CD4-positive, alpha-beta T cell treated with Interleukin-4 for 1 hour (primary cell): ENCODE measurements at places on chromosomes 3 and 15.

DNA sequence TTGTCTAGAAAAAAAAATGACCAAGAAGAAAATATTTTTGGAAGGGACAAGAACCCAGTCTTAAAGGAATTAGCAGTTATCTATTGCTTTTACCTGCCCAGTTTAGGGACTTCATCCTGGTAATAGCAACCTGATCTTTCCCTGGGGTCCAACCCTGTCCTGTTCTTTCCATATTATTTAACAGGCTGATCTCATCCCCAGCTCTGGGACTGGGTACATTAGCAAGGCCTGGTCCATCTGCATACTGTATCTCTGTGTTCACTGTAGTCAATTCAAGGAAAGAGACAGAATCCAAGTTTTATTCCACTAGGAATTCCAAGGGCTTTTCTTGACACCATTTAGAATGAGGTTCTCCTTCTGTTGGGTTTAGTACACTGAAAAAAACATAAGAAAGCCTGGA lies 191.7 kb upstream of the GADL1 start:
- no peak for DNase-seq

GRCh38 chr3:76638006-76638405 lies 401.9 kb upstream of the ROBO2 start:
- DNase-seq = no peak

DNA sequence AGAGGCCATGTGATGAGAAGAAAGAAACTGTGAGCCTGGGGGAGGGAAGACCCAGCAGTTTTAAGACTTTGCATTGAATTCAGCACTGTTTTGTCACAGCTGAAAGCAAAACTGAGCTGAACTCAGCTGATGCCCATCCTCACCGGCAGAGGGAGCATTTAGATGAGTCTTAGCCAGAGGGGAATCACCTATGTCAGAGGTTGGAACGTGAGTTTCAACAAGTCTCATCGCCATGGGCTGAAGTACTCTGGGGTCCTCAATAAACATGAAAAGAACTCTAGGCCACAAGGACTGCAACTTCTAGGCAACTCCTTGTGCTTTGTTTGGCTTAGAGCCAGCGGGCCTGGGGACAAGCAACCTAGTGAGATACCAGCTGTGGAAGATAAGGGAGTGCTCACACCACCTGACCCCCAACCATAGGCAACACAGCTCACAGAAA lies 324.5 kb downstream of the TBL1XR1 start:
- peak; percentile 61 for DNase-seq

GRCh38 chr15:88661041-88661700 lies 22.4 kb downstream of the ISG20 start:
- no peak for DNase-seq

DNA sequence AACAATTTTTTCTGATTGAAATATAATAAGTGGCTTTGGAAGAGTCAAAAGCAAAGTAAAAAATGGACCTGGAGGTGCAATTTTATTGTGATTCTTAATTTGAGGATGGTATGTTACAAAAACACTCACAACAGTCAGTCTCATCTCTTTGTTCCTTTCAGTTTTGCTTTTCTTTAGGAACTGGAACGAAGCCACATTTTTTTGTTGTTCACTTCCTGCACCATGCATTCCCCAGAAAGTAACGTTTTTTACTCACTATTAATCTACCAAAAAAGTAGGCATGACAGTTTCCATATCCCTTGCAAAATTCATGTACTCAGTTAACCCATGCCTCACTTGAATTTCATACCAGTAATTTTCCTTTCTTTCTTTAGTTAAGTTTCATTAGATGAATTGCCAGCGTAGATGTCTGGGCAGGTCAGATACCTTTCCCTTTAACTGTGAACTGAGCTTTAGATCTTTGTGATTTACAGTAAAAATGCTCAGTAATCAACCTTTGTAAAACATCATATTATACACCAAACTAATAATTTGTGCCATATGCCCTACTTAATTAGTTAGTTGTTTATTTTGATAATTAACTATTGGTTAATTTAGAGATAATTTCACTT lies 384.3 kb downstream of the ROBO1 start:
- no peak for DNase-seq

GRCh38 chr3:25344670-25345069 lies 83.4 kb upstream of the RARB start:
- no peak for DNase-seq

DNA sequence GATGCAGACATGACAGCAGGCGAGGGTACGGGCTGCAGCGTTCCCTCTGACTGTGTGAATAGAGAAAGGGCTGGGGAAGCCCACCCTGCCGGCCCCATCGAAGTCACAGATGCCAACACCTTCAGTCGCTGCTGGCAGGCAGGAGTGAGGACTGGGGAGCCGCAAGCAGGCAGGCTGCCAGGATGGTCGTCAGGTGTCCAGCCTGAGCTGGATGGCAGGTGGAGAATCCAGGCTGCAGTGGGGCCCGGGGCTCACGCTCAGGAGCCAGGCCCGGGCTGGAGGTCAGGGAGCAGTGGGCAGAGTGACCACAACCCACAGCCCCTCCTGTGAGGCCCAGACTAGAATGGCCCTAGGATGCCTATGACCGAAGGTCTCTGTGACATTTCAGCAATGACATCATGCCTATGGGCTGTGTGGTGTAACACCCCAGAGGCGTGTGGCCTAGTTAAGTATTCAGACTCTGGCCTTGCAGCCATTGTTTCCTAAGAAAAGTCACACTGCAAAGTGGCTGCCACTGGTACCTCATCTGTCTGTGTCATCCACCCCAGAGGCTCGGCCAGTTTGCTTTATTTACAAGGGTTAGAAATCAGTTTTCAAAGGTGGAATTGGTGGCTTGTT lies 15.7 kb downstream of the PRR23E start:
- no peak for DNase-seq

DNA sequence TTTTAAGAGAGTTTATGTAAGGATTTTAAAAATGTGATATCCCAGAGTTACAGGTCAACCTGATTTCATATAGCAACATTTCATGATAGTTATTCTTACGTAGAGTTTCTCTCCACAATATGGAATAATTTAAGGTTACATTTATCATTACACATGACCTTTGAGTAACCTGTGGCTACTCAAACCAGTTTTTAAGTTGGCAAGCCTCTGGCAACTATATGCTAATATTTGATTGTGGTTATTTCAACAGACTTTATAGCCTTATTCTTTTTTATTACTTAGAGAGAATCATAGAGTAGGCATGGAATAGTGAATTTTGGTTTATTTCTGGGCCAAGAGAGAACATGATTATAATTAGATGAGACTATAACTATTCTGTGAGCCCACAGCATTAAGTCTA lies 504.9 kb downstream of the NLGN1 start:
- no peak for DNase-seq

GRCh38 chr3:42489937-42490227 lies 12.6 kb upstream of the VIPR1 start:
- DNase-seq = no peak

DNA sequence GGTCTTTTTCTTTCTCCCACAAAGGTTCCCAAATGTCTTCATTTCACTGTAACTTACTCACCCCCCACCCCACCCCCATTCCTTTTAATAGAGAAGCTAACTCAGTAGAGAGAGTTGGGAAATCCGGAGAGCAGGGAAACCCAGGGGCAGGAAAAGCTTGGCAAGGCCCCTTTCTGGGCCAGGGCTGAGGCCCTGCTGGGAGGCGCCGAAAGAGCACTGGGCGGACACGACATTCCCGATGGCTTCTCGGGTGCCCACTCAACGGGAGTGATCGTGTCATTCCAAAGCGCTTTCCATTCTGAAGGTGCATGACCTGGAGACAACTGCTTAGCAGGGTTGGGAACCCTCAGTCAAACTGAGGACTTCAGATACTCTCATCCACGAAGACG lies 1.6 kb upstream of the DALRD3 start:
- DNase-seq = no peak

- DNase-seq = no peak
Observed at GRCh38 chr15:80034629-80035028, 24.8 kb upstream of the ZFAND6 start.

- no peak for DNase-seq
Observed at GRCh38 chr15:57769266-57769665, 62.8 kb downstream of the POLR2M start.

DNA sequence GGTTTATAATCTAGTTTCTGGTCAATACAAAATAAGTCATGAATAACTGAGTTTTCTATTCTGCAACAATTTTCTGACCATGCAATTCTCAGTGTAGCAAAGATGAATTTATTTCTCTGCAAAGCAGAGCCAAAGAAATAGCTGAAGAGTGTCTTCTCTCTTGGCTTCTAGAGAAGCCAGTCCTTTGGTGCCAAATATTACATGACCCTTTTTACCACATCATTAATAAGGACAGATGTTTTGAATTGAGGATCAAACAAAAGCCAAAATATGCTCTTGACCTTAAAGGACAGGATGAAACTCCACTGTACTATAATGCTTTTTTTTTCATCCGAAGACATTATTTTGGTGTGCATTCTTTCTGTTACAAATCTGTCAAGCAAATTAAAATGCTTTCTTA lies 40.2 kb upstream of the OSTN start:
- no peak for DNase-seq

DNA sequence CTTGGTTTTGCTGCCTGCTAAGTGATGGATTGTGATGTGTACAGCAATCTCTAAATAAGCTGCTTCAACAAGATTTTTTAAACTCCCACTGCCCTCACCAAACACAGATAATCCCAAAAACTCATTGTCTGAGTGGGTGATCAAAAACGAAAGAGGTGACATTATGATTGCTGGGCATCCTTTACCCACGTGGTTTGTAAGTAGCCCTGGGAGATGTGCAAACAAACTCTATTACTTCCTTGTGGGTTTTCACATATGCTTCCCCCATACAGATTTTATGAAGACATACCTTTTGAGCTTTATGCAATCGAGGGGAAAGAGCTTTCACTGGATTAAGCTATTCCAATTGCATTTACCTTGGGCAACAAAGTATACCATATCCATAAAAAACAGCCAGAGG lies 1000.4 kb downstream of the FHIT start:
- DNase-seq = no peak

DNA sequence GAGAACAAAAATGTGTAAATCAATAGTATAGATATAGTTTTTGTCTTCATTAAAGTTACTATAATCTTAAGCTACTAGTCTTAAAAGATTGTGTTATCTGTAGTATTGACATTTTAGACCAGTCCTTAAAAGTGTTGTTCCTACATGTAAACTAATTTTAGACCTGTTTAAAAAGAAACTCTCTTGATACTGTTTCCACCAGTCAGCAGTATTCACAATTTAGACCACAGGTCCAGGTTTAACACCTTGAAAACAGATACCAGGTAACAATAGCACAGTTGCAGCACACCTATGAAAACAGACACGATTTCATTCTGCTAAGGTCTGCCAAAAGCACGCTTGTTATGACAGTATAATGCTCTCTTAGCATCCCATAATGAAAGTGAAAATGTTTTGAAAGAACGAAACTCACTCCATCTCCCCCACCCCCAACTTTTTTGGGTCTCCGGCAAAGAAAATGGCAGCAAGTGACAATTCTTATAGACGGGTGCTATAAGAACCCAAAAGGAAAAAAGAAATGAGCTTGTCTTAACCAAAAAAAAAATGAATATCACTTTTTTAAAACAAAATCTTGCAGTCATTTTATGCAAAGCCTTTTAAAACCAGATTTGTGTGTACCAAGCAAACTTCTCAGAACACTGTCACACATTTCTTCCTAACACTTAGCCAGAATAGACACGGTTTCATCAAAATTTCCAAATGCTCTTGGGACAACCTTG lies 1.6 kb downstream of the EIF4E3 start:
- DNase-seq = peak; percentile 82

DNA sequence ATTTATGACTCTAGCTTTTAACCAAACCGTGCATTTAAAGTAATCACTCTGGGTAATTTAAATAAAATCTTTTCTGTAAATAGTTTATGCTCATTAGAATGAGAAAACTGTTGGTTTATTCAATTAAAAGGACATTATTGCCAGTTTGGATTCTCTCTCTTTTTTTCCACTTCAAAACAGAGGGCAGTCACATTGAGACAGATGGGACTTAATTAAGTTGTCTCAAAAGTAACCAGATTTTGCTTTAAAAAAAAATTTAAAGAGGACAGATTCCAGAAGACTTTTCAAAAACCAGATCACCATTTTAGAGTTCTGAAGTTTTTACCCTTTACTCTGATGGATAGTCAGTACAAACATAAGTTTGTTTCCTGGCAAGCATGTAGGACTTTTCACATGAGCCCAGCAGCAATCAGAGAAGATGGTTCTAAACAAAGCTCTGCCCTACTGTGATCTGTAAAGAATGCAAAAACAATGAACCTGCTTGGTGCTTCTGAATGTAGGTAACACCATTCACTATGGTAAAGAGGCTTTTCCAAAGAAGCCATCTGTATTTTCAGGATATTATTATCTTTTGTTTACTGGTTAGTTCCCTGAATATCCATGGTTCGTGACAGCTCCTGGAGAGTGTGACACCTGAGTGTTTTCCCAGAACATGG lies 136.2 kb downstream of the LRTM1 start:
- no peak for DNase-seq
